ENCODE measurements at places on chromosomes 7 and 10. TPM values are rescaled to one million over a fixed set of nuclear protein-coding genes. Genes with fewer than 3 reads are reported as not detected.
A peak's percentile ranks its signal among the peaks of the same experiment; 100 is the strongest.

- no peak for ATAC-seq
These were observed 3.6 kb upstream of the MTPN start for GRCh38 chr7:135980665-135981180.

GRCh38 chr7:128378637-128379036 lies 17.1 kb upstream of the PRRT4 start:
- no peak for ATAC-seq

The RINT1 gene
- 7.7 TPM for total RNA-seq

The ASCC1 gene
- 42.4 TPM for total RNA-seq

- no peak for ATAC-seq
These were observed 105.3 kb downstream of the PPP1R3A start for GRCh38 chr7:113813471-113813870.

GRCh38 chr7:149714081-149714909 lies 59.1 kb downstream of the ZNF467 start:
- peak; percentile 97 for ATAC-seq

GRCh38 chr7:155821851-155822250 lies 9.6 kb upstream of the SHH start:
- no peak for ATAC-seq

The H2AZ2 gene
- 207 TPM for total RNA-seq

- ATAC-seq, result no peak
These were observed 9.0 kb upstream of the BLVRA start for GRCh38 chr7:43749383-43749940.

- ATAC-seq, result no peak
These were observed 5.1 kb downstream of the NME8 start for GRCh38 chr7:37853468-37853867.

GRCh38 chr10:19546224-19546623 lies 270.0 kb upstream of the PLXDC2 start:
- ATAC-seq, result no peak

DNA sequence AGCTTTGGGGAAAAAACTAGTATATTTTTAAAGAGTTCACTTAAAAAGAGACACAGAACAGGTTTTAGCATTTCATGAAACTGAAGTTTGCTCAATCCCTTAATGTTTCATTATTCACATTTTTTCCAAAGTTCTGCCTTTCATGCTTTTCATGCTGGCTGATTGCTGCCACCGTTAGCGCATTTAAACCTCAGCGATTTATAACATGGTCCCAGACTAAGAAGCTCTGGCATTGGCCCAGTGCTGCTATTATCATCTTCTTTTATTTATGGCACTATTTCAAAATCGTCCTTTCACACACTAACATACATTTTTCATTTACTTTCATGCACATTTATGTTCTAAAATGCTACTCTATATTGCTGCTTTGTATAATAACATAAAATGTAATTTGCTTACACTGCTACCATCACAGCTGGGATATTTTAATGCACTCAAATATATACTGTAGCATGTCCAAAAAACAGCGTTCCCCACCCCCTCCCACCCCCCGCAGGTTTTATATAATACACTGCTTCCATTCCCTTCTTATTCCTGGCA lies 141.9 kb downstream of the MPP7 start:
- ATAC-seq, result no peak

The COMMD3 gene
- total RNA-seq, result 68.6 TPM

The SPDYE9 gene
- not detected for total RNA-seq

DNA sequence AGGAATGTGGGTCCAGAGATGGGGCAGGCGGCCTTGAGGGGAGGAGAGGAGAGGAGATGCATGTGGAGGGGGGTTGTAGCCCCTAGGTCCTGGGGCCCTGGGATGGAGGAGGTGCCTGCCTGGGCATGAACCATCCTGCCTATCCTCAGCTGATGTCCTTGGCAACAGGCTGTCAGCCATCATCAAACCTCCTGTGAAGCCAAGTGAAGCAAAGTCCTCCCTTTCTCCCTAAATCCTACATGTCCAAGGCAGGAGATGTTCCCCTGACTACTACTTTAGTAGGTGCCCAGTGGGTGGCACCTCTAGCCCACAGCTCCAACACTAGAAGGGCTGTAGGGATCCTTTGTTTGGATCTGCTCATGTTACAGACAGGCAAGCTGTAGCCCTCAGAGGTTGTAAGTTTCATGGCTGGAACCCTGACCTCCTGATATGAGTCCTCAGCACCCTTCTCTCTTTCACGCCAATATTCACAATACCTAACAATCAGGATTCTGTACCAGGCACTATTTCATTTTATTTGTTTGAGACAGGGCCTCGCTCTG lies 66.6 kb upstream of the SYPL1 start:
- ATAC-seq, result no peak

DNA sequence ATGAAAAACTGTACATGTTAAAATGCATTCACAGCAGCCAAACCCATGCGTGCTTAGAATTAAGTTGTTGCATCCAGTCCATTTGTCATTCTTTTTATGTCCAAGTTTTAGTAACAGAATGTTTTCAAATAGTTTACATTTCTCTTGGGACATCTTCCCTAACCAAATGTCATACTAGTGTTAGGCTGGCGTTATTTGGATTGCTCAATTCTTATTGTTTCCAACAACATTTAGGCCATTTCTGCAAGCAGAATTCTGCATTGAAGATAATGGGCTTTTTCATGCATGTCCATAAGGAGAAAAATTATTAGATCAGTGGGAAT lies 203.0 kb downstream of the HIBADH start:
- ATAC-seq, result peak; percentile 55

The XRCC2 gene
- 0.84 TPM for total RNA-seq

GRCh38 chr10:98790817-98791216 lies 344.1 kb upstream of the HPS1 start:
- ATAC-seq, result no peak

DNA sequence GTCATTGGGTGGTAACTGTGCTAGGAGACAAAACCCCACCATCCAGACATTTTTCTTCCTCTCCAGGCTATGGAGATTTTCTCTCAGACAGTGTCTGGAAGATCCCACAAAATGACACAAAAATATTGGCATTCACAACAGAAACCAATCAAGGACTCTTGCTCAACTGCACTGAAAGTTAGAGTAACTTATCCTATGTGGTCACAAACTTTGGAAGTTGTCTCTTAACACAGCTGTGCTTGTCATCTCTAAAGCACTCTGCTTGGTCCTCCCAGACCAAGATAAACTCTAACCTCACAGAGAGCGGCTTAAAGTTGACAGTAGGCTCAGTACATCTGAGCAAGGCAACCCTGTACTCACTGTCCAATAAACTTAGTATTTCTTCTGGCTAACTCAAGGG lies 74.9 kb downstream of the AKR1C4 start:
- ATAC-seq, result no peak

DNA sequence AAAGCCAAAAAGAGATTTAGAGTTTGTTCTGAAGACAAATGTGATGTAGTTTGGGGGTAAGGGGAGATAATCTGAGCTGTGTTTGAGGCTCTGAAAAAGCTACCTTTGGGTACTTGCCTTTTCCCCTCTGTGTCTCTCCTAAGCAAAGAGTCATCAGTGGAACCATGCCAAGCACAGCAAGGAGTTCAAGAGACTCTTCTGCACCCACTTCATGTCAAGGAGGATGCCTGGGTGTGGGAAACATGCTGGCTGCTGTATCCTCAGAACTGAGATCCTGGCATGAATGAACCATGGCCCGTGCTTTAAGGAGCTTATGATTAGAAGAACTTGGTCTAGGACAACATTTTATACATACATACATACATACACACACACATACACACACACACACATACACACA lies 142.9 kb downstream of the NOC3L start:
- no peak for ATAC-seq

- no peak for ATAC-seq
These were observed 56.2 kb upstream of the CACUL1 start for GRCh38 chr10:118810796-118811505.

The KNDC1 gene
- total RNA-seq, result 1.0 TPM

DNA sequence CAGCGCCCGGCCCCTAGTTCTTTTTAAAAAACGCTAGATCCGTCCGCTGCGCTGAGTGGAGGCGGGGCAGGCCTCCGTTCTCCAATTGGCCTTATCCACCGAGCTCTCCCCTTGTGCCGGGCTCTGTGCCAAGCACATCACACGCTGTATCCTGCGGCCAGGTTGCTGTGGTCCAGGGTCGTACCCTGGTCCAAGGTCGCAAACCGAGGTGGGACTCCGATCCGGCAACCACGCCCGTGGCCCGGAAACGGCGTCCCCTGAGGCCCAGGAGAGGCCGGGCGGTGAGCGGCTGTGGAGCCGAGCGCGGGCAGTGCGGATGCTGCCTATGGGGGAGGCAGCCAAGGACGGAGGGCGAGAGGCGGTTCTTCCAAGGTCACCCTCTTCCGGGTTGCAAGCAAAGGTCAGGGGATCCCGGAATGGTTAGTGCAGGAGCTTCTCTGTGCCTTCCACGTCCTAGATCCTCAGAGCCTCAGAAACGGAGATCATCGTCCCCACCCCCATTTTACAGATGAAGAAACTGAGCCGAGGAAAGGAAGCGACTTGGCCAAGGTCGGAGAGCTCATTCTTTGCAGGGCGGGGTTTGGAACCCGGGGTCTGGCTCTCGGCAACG lies 72.4 kb upstream of the LRRC4 start:
- ATAC-seq, result peak; percentile 33

The WDFY4 gene
- total RNA-seq, result 1.6 TPM

The STRIP2 gene
- total RNA-seq, result 1.7 TPM

- no peak for ATAC-seq
These were observed 43.6 kb downstream of the SYPL1 start for GRCh38 chr7:106068538-106068961.

The GIMAP6 gene
- total RNA-seq, result 37.7 TPM

GRCh38 chr7:134949171-134949570 lies 37.1 kb upstream of the AGBL3 start:
- no peak for ATAC-seq

DNA sequence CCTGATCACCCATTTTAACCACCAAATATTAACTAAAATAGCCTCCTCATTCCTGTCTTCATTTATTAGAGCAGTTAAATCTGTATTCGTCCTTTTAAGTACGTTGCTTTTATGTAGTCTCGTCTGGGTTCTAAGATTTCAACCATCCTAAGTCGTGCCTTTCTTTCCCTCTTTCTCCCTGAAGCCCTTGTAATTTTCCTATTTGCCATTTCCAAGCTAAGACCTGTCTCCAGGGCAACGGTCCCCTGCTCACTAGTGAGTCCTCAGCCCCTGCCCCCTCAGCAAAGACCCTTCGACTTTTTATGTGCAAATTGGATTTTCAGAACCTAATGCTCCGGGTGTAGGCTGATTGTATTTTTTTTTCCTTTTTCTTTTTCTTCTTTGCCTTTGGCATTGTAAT lies 16.1 kb upstream of the MEST start:
- ATAC-seq, result no peak

DNA sequence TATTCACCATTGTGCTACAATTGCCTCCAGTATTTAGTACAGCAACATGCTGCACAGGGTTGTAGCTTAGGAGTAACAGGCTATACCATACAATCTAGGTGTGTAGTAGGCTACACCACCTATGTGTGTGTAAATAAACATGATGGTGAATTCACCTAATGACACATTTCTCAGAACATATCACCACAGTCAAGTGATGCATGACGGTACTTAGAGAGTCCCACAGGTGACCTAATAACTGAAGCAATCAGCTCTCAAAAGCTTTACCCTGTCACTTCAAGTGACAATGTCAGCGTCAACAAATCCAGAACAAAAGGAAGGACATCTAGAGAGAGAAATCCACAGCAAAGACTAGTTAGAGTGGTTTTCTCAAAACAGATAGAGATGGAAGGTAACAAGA lies 38.8 kb downstream of the CCNJ start:
- ATAC-seq, result no peak

GRCh38 chr10:119526621-119527592 lies 15.6 kb downstream of the RGS10 start:
- no peak for ATAC-seq

DNA sequence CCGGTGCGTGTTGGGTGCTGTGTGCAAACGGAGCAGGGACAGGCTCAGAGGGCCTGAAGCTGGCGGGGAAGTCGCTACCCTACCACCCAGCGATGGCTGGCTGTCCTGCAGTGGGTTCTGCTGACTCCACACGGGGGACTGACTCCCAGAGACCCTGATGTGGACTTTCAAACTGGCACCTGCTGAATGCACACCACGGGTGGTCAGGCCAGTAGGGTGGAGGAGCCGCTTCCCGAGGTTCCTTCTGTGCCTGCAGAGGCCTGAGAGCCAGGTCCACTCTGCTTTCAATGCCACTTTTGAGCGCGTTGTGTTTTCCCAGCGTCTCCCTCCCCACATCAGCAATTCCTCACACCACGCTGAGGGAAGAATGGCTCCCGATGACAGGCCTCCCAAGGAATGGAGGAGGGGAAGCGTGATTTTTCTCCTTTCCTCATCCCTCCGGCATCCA lies 135.3 kb downstream of the ADARB2 start:
- ATAC-seq, result no peak

GRCh38 chr7:77867537-77867865 lies 68.9 kb downstream of the PHTF2 start:
- no peak for ATAC-seq

DNA sequence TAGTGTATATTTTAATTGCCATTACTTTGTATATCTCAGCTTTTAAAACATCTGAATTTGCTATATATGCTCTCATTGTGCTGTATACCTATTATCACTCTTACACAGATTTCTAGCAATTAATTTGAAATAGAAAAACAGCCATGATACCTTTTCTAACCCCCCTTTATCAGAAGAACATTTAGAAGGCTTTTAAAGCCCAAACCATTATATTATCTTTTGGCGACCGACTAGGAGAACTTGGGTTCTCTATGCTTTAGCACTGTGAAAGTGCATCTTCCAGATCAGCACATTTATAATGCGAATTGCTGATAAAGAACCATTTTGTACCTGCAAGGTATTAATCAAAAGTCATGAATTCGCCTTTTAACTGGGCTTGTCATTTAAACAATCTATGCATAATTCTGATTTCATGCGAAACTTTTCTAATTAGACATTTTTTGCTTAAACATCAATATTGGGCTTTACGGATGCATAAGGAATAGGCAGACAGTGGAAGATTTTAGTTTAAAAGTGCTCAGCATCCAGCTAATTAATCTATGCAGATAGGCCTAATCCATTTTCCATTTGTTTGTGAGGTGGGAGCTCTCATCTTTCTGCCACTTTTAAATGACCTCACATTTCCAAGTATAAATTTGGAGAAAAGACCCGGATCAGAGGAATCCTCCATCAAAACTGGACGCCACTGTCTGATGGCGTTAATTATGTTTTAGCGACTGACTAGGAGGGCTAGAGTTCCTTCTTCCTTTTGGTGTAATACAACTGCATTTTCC lies 1.2 kb upstream of the MLLT10 start:
- no peak for ATAC-seq

GRCh38 chr10:30865141-30865926 lies 166.3 kb downstream of the ZNF438 start:
- peak; percentile 41 for ATAC-seq

GRCh38 chr10:129849452-129849750 lies 114.7 kb downstream of the EBF3 start:
- ATAC-seq, result no peak

DNA sequence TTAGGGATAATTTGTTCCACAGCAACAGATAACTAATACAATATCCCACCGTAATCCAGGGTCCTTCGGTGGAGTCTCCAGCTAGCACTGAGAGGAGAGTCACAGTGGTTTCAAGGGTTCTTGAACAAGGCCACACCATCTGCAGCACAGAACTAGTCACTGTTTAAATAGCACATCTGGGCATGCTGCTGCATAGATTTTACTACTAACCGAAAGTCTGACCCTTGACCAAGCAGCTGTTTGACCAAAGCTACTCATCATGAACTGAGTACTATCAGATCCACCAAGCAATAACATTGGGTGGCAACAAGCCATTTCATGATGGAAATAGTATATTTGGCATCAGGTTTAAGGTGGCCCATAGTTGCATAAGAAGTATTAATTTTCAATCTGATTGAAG lies 53.2 kb downstream of the ANKMY2 start:
- no peak for ATAC-seq

GRCh38 chr7:4959893-4960292 lies 906 bp upstream of the MMD2 start:
- no peak for ATAC-seq

The ACHE gene
- 1.0 TPM for total RNA-seq

Measured in gastroesophageal sphincter (tissue), 4 donors.